OCI-M1 (cell line): ENCODE measurements at places on chromosomes 11 and 22.

- peak; percentile 98 for DNase-seq
Observed at GRCh38 chr11:73980001-73980961, 2.4 kb downstream of the UCP2 start.

DNA sequence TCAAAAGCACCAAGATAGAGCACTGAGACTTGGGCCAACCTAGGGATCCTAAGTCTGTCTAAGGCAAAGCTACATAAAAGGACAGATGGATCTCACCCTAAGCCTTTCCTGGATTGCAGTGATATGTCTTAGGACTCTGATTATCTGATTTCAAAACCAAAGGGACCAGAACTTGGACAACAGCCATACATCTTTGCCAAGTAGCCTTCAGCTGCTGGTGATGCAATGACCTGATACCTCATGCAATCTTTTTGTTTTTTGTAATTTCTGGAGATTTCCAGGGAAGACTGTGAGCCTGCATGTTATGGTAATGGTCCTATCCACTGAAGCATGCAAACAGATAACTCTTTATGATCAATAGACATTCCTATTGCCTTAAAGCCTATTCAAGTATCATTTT is 230.4 kb upstream of the MTNR1B start:
- peak; percentile 64 for DNase-seq

DNA sequence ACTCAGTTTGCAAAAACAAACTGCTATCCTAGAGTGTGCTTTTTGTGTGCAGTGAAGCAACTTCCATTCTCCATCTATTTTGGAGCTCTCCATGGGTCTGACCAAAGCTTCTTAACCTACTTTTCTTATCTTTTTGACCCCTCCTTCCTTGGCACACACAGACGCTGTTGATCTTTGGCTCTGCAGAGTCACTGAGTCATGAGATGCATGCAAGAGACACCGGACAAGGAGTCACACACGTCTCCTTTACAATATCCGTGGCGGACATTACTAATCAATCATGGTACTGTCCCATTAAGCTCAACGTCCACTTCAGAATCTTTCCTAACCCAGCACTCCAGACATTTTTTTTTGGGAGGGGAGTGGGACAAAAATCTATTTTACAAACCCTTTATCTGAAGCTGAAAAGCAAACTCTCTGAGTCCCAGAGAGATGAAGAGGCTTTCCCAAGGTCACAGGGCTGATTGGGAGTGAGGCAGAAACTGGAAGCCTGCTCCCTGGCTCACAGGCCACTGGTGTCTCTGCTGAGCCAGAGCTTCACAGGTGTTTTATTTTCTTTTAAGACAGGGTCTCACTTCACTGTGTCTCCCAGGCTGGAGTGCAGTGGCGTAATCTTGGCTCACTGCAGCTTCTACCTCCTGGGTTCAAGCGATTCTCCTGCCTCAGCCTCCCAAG is 165.8 kb upstream of the SYT13 start:
- DNase-seq = peak; percentile 2

DNA sequence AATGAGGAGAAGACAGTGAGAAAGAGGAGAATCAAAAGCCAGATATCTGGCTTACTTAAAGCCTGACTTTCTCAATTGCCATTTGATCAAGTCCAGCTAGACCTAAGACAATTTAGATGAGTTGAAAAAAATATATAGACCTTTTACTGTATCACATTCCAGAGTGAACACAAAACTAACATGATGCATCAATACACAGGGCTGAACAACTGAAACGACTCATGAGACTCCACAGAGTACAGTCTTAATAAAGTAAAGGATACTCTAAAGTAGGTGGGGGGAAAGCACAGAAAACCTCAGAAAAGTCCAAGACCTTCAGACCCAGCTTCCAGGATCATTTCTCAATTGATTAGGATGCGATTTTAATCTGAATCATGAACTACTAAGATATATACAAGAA is 95.3 kb upstream of the OR9G4 start:
- DNase-seq = no peak

- DNase-seq = peak; percentile 21
Observed at GRCh38 chr11:96246718-96247552, 96.1 kb downstream of the MAML2 start.

- peak; percentile 53 for DNase-seq
Observed at GRCh38 chr11:68569357-68569756, 108.8 kb downstream of the PPP6R3 start.

DNA sequence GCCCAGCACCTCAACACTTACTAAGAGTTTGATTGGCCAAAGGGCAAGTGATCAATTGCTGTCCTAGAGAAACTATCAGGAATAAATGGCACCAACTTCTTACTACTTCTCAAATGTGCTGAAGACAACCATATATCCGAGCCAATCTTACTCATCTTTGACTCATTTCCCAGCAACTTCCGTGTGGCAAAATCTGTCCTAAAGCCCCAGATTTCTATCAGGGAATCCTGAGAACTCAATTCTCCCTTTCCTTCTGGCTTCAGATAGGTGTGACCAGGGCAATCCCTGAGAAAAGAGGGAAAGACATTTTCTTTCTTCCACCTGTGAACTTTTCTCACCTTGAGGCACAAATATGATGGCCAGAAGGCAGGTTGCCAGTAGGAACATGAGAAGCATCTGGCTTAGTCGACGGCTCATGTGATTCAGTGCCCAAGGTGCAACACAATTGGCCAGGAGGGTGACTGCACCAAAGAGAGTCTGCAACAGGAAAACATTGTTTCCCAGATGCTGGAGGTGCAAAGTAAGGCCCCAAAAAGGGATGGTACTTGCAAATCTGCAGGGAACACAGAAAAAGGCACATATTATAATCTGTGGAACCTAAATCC is 21.8 kb upstream of the SLC22A24 start:
- no peak for DNase-seq

- DNase-seq = no peak
Observed at GRCh38 chr11:112581747-112582146, 321.1 kb upstream of the PLET1 start.

DNA sequence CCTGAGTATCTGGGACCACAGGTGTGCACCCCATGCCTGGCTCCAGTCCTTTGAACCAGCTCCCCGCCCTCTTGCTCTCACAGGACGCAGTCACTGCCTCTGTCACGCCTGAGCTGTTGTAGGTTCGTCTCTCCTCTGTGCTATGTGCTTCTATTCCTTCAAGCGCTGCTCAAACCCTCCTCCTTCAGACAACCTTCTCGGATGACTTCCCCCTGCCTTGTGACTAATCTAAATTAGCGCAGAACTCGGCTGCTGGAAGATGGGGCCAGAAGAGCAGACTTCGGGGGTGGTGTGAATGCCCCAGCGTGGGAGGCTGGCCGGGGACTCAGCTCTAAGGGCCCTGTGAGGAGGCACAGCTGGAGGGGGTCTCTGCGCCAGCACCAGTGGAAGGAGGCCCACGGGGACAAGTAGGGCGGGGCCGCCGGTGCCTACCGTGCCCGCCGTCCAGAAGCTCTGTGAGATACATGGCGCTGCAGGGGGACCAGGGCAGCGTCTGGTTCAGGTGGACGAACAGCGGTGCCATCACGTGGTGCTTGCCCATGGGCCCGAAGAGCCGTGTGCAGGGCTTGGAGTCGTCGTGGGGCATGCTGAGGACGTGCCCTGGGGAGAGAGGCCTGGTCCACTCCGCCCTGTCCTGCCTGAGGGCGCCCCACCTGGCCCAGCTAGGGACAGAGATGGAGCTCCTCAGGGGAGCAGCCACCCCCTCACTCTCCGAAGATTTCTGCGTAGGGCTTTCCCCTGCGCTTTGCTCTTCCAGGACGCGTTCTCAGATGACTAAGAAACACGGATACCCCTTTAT is 12.5 kb downstream of the ADAMTS8 start:
- no peak for DNase-seq

DNA sequence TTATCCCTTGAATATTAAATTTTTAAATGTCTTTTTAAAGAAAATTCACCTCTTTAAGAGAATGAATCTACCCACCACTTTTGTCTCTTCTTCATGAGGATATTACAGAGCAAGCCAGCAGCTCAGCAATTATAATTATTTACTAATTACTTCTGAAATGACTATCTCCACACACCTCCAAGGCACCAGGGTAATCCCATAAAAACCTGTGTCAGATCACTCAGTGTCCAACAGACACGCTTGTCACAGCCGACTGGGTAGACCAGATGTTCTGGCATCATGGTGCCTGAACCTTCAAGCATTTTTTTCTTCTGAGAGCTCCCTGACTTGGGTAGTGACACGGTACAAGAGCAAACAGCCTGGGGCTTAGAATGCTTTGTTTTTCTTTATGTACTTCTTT is 61.4 kb downstream of the EFCAB6 start:
- DNase-seq = no peak

GRCh38 chr22:27628891-27629631 is 172.5 kb downstream of the MN1 start:
- peak; percentile 12 for DNase-seq
